ENCODE measurements at places on chromosomes 5 and 9.

DNA sequence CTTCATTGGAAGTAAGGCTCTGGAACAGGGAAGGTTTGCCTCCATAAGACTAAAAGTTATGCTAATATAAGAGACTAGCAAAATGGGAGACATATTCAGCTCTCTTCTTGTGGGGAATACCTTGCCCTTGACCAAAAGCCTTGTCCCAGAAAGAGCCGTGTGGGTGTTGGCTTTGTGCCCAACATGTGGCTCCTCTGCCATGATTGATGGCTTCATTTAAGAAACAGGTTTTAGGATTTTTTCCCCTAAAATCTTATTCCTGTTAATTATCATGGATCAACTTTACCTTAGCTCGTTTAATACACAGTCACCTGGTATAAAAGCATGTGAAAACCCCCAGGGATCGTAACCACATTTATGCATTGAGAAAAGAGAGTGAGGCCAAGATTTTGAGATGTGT is 38.9 kb downstream of the DOCK8 start:
- no peak for DNase-seq

DNA sequence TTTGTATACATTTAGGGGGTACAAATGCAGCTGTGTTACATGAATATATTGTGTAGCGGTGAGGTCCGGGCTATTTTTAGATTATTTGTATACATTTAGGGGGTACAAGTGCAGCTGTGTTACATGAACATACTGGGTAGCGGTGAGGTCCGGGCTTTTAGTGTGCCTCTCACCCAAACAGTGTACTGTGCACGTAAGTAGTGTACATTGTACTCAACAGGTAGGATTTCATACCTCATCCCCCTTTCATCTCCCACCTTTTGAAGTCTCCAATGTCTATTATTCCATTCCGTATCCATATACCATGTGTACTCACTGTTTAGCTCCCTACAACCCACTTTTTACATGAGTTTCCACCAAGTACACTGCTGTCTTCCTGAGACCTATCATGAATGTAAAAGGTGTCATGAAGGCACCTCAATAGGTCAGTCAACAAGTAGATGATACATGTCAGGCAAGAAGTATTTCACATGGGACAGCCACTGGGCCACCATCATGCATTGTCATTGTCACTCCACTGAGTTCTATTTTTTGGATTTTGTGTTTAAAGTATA is 27.7 kb downstream of the SKP1 start:
- no peak for DNase-seq

DNA sequence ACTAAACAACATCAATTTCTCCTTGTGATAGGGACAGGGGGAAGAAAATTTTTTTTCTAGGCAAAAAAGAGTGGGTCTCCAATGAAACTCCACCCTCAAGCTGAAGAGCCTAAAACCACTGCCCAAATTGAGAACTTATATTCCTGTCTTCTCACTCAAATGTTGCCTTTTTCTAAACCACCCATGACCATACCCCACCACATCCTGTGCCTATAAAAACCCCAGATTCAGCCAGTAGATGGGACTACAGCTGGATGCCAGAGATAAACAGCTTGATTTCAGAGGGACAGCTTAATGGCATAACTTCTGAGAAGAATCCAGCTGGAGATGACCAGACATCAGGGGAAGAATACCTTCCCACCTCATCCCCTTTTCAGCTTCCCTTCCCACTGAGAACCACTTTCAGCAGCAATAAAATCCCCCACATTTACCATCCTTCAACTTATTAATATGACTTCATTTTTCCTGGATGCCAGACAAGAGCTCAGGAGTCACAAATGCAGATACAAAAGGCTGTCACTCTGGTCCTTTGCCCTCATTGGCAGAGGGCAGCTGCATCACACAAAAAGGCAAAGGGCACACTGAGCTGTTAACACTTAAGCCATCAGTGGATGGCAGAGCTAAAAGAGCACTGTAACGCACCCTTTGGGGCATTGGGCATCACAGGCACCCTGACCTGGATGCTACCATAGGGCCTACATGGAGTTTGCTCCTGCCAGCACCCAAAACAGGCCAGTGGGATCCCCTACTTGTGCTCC is 972.5 kb upstream of the CTNND2 start:
- no peak for DNase-seq

GRCh38 chr5:160287378-160288051 is 24.8 kb downstream of the CCNJL start:
- DNase-seq = no peak

DNA sequence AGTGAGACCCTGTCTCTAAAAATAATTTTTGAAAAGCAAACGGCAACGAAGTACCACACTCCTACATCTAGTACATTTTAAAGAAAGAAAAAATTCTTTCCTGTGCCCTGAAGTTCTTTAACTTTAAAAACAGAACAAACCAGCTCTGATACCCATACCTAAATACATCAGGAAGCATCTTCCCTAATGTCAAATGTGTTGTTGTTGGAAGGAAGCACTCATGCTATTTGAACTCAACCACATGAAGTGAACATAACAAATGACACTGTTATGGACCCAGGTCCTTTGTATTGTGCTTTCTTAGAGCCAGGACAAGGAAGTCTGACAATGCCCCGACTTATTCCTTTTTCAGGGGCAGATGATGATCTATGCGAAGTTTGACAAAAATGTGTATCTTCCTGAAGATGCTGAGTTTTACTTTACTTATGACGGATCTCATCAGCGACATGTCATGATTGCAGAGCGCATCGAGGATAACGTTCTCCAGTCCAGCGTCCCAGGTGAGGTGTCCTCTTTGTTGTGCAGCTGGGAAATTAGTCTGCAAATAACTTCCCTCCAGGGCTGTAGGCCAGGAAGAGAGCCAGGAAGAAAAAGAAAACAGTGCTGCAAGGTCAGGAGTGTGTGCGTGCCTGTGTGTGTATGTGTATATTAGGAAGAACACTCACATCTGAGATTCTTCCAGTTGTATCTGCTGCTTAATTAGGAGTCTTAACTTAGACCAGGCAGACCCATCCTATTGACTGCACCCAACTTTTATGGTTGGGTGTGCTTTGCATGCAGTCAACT is 123.7 kb downstream of the ARHGEF28 start:
- DNase-seq = no peak

GRCh38 chr5:170885809-170886208 is 24.0 kb downstream of the RANBP17 start:
- no peak for DNase-seq

- no peak for DNase-seq
These were observed 5.3 kb upstream of the UBLCP1 start for GRCh38 chr5:159257629-159258283.

- no peak for DNase-seq
These were observed 140.1 kb upstream of the PALM2AKAP2 start for GRCh38 chr9:109639674-109640579.

DNA sequence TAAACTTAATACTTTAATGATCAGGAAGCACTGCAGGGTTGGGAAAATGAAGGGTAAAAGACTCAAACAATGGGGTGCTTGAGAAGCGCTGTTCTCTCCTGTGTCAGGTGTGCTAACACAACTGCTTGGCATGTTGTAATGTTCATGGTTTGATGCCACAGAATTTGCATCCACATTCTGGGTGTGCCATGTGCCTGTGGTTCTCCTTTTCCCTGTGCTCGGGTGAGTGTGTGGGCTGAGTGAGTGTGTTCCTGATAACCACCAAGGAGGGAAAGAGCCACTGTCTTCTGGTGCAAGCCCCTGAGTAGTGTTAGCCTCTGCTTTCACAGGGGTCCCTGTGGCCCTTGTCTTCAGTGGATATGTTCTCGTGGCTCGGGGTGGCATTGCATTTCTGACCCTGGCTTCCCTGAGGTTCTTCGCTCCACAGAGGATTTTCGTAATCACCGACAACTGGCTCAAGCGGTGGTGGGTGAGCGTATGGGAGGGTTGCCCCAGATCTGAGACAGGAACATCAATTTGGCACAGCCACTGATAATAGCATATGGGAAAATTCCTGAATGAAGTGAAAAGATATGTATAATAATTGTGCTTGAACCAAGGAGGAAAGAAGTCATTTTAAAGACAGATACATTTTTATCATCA is 102.0 kb downstream of the MVB12B start:
- no peak for DNase-seq

GRCh38 chr5:79707535-79707934 is 17.9 kb downstream of the CMYA5 start:
- no peak for DNase-seq

DNA sequence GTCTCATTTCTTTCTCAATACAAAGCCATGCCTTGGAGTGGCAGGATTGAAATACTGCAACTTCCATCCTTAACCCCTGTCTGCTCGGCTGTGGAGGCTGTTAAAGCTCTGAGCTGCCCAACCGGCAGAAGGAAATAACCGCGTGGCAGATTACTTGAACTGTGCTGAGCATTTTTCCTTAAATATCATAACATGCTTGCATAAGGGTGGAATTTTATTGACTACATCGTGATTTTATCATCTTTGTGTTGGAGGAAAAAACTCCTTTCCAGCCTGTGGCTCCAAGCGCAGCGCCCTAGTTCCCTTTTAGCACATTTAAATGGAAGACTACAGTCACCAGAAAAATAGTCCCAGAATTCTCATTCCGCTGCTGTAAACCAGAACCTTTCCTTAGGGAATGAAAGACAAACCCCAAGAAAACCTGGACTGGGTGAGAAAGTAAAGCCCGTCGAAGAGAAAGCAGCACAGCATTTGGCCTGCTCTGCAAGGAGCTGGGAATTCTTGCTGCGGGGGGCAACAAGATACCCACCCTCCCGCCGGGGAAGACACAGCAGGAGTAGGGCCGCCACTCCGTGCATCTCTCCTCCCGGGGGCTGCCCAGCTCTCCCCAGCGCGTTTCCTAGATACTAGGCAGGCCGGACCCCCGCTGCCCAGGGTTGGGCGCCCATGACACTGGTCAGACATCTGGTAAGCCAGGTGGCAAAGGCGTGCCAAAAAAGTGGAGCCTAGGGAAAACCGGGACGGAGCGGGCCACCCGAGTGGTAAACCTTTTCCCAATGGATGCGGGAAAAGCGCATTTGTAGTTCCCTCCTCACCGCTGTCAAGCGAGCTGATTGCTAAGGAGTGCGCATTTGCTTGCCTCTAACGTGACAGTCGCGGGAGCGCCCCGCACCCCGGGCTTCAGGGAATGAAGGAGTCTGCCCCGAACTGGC is 1.3 kb downstream of the SHC3 start:
- DNase-seq = no peak

DNA sequence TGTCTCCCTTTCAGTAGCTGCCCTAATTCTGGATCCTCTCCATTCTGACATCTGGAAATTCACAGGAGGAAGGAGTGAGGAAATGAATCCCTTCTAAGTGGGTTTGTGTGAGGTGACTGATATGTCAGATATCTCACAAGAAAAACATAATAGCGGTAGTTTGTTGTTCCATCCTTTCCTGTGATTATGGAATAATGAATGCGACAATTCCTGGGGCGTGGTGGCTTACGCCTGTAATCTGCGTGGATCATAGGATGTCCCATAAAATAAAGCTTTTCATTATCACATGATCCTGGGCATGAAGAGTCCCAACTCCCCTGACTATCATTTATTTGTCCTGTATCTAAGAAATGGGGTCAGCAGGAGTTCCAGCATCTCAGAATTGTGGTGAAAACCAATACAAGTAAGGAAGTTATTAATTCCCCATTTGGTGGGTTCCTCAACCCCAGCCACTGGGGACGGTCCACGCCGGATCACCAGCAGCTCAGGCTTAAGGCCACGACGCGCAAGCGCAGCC is 375 bp upstream of the C5orf24 start:
- DNase-seq = no peak

DNA sequence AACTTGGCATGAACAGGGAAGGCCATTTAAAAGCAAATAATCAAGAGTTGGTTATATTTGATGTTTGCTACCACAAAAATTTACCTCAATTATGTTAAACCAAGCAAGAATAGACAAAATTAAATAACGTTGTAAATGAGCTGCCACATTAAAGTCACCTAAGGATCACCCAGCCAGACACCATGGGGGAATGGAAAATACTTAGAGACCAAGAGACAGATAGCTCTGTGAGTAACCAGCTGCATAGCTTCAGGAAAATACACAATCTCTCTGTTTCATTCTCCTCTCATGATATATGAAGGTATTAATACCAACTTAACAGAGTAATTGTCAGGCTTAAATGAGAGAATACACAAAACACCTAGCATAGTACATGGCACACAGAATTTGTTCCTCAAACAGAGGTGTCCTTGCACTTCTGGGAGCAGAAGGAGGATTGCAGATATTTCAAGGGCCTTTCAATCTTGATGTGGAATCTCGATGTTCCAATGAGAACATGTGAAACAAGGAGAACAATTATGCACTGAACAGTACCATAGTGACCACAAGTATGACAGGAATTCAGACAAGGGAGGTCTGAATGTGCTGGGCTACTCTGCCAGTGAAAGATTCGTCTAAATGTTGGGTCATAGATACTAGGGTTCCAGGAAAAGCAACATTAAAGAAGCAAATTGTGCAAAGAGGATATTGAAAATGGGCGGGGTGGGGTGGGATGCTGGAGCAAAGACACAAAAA is 18.6 kb downstream of the JAKMIP2 start:
- DNase-seq = no peak

GRCh38 chr5:3225201-3225960 is 370.3 kb upstream of the IRX1 start:
- DNase-seq = no peak

- DNase-seq = no peak
These were observed 52.3 kb downstream of the WDR36 start for GRCh38 chr5:111144352-111144930.

DNA sequence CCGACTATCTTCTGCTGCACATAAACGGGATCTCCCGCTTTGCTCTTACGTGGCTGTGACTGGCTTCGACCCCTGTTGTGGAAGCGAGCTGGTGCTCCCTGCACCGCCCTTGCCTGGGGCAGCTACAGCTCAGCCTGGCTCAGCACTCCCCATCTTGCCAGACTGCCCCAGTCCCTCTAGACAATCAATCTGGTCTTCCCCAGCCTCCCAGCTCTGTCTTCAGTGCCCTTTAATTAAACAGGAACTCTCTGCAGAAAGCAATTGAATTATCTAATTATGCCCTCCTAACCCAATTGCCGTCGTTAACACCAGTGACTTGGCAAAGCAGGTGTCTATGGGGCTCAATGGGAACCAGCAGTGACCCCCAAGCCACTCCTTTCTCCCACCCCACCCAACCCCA is 18.9 kb upstream of the NTNG2 start:
- DNase-seq = no peak

GRCh38 chr5:10268100-10268499 is 18.0 kb downstream of the CCT5 start:
- no peak for DNase-seq
